ENCODE measurements at places on chromosomes 5 and 9. TPM values are rescaled to one million over a fixed set of nuclear protein-coding genes. Genes with fewer than 3 reads are reported as not detected.

GRCh38 chr5:122126756-122127321 lies 2.5 kb upstream of the ZNF474 start:
- no peak for DNase-seq

GRCh38 chr5:34652466-34652865 lies 3.7 kb upstream of the RAI14 start:
- no peak for DNase-seq

DNA sequence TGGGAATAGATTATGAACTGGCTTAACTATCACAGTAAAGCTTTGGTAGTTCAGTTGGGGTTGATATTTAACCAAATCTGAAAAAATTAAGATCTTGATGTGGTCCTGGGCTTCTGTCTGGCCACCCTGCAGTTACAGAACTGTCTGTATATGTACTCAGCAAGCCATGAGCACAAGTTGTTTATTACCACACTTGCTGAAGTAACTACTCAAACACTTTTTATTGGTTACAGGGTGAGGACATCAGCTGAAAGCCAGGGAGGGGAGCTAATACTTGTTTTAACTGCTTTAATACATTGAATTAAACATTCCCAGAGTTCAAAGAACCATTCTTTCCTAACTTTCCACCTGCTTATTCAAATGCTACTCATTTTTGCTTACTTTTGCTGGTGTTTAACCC lies 29.4 kb upstream of the KCNN2 start:
- DNase-seq, result no peak

DNA sequence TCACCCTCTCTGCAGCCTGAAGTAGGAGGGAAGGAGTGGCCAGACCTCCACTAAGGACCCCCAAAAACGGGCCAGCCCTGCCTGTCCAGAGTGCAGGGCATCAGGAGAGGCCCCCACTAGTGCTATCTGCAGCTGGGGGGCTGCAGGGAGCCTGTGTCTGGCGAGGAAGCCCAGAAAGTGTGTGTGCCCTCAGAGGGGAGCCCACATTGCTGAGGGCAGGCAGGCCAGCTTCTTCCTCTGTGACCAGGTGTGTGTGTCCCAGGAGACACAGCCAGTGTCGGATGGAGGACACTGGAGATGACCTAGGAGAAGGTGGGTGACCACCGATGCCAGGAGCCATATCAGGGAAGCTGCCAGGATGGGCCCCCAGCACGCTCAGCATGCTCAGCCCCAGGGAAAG lies 218.7 kb downstream of the IRX2 start:
- no peak for DNase-seq

DNA sequence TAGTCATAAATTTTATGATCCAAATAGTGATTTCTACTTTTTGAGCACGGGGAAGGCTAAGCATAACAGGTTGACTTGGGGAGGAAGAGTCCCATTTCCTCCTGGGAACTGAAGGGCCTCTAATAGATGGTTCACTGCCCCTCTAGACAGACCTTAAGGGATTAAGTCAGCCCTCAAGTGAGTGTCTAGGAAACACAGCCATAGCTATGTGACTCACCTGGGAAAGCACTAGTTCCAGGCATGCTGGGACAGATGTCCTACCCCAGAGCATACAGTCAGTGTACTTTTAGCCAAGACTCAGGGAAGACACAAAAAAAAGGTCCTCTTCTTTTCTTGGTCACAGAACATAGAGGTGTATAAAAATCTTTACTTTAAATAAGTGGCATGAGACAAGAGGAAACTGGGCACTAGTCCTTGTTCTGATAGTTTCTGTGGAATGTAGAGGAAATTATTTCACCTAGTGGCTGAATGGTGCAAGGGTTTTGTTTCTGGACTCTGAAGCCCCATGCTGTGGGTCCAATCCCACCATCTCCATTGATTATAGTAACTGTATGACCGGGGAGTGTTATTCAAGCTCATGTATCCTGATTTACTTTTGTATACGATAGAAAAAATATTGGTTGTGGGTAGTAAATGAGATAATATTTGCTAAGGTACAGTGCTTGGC lies 86.0 kb downstream of the NREP start:
- no peak for DNase-seq

GRCh38 chr9:69332067-69332685 lies 7.2 kb downstream of the ENTREP1 start:
- DNase-seq, result no peak

GRCh38 chr9:116817762-116818161 lies 130.7 kb downstream of the TRIM32 start:
- DNase-seq, result no peak

- DNase-seq, result no peak
Observed at GRCh38 chr5:112200131-112200530, 218.9 kb downstream of the EPB41L4A start.

DNA sequence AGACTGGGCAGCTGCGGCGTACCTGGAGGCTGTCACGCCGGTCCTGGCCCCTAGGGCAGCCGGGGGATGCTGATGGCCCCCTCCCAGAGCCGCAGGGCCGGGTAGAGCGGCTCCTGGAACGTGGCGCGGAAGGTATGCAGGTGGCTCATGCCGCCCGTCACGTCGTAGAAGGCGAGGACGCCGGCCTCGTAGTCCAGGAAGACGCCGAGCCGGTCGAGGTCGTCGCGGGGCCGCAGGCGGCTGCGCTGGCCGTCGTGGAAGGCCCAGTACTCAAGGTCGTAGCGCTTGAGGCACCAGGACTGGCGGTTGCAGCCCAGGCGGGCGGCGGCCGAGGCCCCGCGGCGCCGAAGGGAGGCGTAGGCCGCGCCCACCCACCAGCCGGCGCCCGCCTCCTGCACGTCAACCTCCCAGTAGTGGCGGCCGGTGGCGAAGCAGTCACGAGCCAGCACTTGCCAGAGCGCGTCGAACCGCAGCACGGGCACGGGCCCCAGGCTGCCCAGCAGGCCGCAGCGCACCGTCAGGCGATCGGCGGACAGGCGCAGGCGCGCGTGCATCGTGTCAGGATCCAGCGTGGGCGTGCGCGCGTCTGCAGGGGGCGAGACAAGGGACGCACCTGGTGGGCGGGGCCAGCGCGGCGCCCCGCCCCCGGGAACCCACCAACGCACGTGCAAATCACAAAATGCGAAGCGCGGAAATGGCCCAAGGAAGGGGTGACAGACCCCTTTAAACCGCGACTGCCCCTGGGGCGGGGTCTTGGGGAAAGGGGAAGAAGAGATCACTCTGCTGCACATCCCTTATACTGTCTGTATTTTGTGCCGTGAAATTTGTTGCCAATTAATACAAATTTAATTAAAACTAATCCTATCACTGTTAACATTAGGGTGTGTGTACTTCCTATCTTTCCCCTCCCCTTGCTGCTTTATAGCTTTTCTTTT lies 31.2 kb downstream of the NANS start:
- no peak for DNase-seq

DNA sequence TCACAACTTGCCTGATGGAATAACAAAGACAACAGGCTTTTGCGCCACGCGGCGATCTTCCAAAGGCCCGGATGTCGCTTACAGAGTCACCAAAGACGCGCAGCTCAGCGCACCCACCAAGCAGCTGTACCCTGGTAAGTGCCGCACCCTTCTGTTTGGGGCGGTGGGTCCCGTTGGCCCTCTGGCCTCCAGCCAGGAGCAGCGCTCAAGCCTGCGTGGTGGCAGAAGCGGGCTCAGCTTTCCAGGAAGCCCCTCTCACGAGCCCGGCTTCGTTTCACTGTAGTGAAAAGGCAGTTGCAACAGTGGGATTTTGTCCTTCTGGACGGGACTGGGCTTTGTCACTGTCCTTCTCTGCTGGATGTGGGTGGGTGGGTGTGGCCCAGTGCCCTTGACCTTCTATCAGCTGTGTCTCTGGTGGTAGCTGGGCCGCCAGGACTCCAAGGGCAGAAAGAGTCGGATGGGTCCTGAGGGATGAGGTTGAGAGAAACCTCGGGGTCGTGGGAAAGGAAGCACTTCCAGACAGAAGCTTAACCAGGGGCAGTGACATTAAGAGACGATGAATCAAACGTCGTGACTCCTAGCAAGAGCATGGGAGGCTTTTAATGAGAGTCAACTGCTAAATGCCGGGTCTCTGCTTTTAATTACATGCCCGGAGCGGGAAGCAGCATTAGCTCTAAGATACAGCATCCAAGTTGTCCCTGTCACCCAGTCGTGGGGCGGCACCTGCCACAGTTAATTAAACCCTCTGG lies 49.5 kb downstream of the COL5A1 start:
- DNase-seq, result peak; percentile 59

Gene SHISAL2B
- polyA plus RNA-seq, result not detected

Gene RGS7BP
- polyA plus RNA-seq, result 0.63 TPM

Gene RNF14
- 27.2 TPM for polyA plus RNA-seq

Gene FCN2
- polyA plus RNA-seq, result not detected

Gene FOXD4
- 0.17 TPM for polyA plus RNA-seq
